ENCODE measurements at places on chromosomes 11 and 22.

GRCh38 chr11:128853559-128853958 lies 13.5 kb downstream of the KCNJ1 start:
- DNase-seq, result no peak

GRCh38 chr11:3060436-3061025 lies 3.3 kb upstream of the CARS1 start:
- no peak for DNase-seq

- DNase-seq, result no peak
These were observed 114.8 kb downstream of the TRIM29 start for GRCh38 chr11:120023120-120023519.

DNA sequence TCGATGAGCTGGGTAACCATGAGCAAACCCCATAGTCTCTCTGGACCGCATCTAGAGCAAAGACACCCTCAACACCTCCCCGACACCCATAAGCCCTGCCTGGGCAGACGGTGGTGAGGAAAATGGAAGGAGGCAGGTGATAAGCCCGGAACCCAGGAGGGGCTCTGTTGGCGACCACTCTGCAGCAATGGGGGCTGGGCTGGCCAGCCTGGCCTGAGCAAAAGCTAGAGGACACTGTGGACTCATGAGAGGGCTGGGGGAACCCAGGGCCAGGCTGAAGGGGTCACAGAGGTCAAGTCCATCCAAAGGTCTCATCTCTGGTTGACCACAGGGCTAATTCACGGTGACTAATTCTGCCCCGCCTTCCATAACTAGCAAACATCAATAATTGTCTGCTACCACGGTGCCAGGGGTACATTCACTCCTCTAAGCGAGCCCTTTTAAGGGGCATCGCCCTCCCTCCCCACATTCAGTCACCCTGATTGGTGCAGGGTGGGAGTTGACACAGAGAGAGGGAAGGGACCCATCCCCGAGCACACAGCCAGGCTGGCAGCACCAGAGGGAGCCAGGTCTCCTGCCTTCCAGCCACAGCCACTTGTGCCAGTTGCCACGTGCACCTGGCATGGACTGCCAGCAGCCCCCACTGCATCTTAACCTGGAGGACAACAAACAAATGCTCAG lies 4.0 kb downstream of the PYGM start:
- DNase-seq, result no peak

DNA sequence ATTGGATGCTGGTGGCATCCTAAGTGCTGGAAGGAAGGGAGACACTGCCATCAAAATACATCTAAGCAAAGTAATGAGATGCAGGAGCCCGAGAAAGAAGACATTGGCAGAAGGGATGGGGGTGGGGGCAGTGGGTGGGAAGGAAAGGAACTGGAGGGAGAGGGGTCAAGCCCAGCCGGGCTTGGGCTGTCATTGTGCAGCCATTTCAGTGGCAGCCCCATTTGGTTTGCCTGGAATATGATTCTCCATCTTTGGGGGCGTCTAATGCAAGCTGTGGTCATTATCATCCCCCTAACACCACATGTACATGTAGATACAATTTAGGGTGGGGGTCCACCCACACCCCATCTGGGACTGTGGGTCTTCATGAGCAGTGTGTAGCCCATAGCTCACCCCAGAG lies 13.9 kb upstream of the ACCSL start:
- no peak for DNase-seq

All from NCI-H1092 (cell line).